Mucosa of gallbladder (tissue), 1 donor: ENCODE measurements at places on chromosomes 2 and 18. TPM values are rescaled to one million over a fixed set of nuclear protein-coding genes. Genes with fewer than 3 reads are reported as not detected.

GRCh38 chr2:105576440-105577241, 168.1 kb upstream of the NCK2 start:
- no peak for DNase-seq

C18orf32 gene
- 81.9 TPM for total RNA-seq

GRCh38 chr2:16064745-16065144, 124.4 kb downstream of the MYCN start:
- DNase-seq, result no peak

DNA sequence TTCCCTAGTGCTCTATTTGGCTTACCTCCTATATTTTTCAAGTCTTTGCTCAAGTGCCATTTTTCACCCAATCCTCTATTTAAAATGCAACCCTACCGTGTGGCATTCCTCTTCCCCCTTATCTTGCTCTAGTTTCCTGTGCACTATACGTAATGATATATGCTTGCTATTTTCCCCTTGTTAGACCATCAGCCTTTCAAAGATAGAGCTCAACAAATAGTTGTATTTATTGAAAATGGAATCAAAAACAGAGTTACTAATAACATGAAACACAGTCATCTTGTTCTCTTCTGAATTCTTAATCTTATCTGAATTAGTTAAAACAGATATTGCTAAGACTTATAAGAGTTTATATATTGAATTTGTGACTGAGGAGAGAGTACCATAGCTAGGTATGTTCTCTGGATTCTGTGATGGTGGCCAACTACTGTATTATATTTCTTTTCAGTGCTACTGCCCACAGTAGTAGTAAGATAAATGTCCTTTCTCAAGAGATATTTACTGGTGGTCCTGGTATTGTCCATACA, 55.3 kb downstream of the CAB39 start:
- no peak for DNase-seq

DNA sequence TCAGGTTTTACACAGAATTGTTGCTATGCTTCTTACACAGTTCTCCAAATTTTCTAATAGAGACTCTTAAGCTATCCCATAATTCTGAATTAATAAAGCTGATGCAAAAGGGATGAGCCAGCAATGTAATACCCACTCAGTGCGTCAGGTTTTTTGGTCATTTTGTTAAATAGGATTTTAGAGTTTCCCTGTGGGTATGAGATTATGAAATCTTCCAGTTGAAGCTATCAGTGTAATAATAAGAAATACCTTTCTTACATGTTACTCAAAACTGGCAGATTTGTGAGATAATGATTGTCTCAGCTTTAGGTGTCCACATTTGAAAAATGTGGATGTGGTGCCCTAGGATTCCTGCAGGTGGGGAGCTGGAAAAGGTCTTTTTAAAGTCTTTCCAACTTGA, 44.5 kb downstream of the SOCS6 start:
- no peak for DNase-seq

GRCh38 chr2:56292951-56293350, 109.2 kb downstream of the CCDC85A start:
- DNase-seq, result no peak

DNA sequence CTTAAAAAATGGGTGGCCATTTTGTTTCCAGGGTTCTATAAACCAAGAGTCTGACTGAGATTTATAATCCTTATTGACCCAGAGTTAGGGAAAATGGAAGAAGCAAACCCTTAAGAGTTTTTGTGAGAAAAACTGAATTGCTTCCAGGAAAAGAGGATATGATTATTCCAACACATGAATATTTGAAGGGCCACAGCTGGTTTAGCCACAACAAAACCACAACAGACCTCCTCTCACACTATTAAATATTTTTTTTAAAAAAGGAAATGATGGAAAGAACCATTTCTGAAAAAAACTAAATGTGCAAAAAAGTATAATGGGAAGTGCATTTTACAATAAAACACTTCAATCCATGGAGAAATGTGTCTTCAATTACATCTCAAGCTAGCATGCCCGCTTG, 182.7 kb downstream of the ETAA1 start:
- DNase-seq, result no peak

GRCh38 chr2:196101325-196101991, 32.8 kb upstream of the DNAH7 start:
- peak; percentile 56 for DNase-seq

GRCh38 chr2:176565641-176566323, 296.5 kb downstream of the MTX2 start:
- DNase-seq, result no peak

AQP12A gene
- not detected for total RNA-seq

GRCh38 chr2:163207693-163208370, 369.3 kb upstream of the KCNH7 start:
- DNase-seq, result no peak

RUFY4 gene
- 0.17 TPM for total RNA-seq

GRCh38 chr2:160465002-160465401, 28.6 kb downstream of the RBMS1 start:
- no peak for DNase-seq

DNA sequence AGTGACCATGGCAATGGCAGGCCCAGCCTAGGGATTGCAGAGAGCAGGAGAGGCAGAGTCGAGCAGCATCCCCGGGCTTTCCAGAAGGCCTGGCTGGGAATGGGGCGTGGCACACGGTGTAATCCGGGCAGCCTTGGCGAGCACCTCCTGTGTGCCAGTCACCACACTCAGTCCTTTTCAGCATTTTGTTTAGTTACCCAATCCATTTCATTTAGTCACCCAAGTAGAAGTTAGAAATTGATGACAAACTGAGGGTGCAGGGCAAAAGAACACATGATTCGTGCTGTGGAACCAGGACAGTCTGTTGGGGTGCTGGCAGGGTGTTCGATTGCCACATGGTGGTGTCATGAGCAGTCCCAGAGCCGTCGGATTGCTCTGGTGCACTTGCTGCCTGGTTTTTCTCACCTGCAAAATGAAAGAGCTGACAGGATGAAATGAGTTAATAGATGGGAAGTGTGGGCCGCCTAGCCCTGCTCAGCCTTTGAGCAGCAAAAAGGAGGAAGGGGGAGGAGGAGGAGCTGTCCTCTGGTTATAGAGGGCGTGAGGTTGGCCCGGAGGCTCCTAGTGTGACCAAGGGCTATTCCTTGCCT, 299.4 kb downstream of the AGAP1 start:
- no peak for DNase-seq

DNA sequence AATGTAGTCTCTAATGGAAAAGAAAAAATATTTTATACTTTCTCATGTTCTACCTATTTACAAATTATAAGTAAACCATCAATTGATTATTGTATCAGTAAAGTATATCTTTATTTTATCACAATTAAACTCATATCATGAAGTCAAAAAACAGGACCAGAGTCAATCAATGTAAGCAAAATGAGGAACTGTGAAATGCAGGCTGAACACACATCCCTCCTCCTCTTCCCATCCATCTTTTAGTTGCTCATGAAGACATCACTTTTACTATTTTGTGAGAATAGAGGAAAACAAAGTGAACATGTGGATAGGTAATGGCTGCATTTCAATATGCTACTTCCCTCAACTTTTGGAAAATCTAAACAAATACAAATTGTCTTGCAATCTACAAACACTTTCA, 188.8 kb upstream of the PGAP1 start:
- DNase-seq, result no peak

IL36G gene
- not detected for total RNA-seq

DNA sequence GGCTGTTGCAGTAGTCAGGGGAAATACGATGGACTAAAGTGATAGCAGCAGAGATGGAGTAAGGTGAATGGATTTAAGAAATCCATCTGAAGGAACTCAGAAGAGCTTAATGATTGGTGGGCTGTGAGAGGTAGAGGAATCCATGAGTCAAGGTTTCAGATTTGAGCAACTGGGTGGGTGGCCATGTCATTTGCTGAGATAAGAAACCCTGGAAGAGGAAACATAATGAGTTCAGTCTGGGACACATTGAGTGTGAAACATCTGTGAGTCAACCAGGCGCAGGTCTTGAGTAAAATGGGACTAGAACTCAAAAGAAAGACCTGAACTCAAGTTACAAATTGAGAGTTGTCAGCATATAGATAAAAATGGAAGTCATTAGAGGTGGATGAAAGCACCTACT, 19.7 kb upstream of the ASNSD1 start:
- no peak for DNase-seq

DNA sequence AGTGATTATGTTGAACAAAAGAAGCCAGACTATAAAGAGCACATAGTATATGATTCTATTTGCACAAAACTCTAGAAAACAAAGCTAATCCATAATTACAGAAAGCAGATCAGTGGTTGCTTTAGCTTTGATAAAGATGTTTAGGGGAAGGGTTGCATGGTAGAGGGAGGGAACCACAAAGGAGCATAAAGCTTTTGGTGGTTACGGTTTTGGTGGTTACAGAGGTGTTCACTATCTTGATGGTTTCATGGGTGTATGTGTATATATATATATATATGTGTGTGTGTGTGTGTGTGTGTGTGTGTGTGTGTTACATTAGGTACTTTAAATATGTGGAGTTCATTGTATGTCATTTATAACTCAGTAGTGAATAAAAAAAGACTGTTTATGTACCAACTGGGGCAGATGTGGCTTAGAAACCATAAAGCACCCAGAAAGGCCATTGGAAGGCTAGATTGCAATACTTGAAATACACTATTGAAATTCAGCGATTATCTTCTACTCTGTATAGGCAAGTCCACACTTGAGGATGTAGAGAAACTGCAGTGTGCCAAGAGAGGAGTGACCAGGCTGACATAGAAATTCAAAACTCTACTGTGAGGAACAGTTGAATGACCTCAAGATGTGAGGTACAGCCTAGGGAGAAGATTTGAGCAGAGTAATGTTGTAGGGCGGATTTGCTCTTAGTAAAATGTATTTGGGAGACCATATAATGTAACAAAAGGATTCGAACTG, 60.6 kb downstream of the CAB39 start:
- DNase-seq, result no peak

- DNase-seq, result no peak
These were observed 55.2 kb downstream of the BCL11A start for GRCh38 chr2:60498127-60498815.

GRCh38 chr18:8140841-8141501, 468.3 kb upstream of the RAB12 start:
- no peak for DNase-seq

DNA sequence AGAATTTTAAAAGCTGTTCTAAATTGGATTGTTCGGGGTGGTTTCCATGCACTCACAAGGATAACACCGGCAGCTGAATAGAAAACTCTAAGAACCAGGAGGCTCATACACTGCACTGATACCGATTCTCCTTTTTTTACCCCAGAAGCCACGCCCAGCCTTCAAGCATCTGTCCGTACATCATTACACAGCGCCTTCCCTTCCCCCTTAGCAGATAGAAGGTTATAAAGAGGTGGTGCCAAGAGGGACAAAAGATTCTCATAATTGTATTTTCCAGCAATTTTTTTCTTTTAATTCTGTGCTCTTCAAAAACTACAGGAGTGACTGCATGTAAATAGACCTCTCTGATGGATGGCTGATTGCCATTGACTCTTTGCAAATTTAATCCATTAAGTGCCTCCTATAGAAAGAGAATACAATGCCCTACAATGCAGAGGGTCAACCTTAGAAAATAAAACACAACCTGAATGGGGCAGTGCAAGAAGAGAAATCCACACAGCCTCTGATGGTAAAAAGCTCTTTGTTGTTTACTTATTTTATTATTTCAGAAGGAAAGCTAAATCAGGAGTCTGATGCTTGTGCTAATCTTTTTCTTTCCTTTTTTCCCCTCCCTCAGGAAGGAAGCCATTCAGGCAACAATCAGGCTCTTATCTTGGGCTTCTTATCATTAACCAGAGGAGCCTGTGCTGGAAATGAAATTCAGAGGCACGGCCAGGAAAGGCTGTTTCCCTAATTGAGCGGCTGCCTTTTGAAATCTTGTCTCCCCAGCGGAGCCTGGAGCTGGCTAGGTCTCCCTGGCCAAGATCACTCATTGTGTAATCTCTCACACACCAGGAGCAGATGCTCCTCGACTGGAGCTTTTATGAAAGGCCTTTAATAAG, 198.9 kb upstream of the NABP1 start:
- DNase-seq, result peak; percentile 81

GRCh38 chr2:69911985-69912563, 2.8 kb upstream of the MXD1 start:
- DNase-seq, result no peak

MPP4 gene
- total RNA-seq, result not detected

ZCCHC2 gene
- 38.2 TPM for total RNA-seq

DNA sequence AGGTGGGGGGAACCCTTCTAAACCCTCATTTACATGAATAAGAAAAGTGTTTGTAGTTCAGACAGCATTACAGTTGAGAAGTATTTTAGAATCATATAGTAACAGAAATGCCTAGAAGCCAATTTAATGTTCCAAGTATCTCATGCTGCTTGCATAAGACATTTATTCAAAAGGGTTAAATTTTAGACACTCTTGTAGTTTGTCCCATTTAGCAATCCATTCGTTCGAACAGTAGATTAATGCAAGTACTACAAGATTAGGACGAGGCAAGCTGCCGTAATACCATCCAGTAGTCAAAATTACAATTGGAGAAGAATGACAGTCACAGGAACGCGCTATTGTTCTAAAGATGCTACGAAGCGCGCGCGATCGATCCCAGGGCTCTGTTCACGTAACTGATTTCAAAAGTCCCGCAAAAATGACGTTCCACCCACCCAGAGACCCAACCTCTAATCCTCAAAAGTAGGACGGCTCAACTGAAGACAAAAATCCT, 1.2 kb downstream of the TMEM237 start:
- no peak for DNase-seq

GRCh38 chr2:229133155-229133772, 137.8 kb downstream of the PID1 start:
- DNase-seq, result peak; percentile 43

GRCh38 chr2:205769495-205769850, 87.2 kb downstream of the NRP2 start:
- no peak for DNase-seq
